ENCODE measurements at places on chromosomes 5 and 9.
A peak's percentile ranks its signal among the peaks of the same experiment; 100 is the strongest.

DNA sequence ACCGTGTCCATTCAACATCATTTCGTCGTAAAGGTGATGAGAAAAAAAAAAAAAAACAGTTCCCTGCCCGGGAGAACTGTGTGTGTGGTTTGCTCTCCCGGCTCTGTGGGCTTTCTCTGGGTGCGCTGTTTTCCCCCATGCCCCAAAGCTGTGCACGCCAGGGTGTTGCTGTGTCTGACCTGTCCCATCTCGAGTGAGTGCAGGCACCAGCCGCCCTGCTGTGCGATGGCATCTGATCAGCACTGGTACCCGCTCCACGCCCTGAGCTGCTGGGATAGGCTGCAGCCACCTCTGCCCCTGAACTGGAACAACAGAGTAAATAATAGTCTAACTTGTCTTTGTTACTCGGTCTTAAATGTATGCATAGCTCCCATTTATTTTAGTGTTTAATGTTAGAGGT is 33.3 kb downstream of the CEP72 start:
- DNase-seq, result no peak

- DNase-seq, result peak; percentile 51
These were observed 51.0 kb downstream of the FKTN start for GRCh38 chr9:105608721-105609598.

- DNase-seq, result no peak
These were observed 570.3 kb downstream of the EBF1 start for GRCh38 chr5:158529454-158529853.

- peak; percentile 66 for DNase-seq
These were observed 9.7 kb downstream of the LRRC14B start for GRCh38 chr5:200985-201384.

DNA sequence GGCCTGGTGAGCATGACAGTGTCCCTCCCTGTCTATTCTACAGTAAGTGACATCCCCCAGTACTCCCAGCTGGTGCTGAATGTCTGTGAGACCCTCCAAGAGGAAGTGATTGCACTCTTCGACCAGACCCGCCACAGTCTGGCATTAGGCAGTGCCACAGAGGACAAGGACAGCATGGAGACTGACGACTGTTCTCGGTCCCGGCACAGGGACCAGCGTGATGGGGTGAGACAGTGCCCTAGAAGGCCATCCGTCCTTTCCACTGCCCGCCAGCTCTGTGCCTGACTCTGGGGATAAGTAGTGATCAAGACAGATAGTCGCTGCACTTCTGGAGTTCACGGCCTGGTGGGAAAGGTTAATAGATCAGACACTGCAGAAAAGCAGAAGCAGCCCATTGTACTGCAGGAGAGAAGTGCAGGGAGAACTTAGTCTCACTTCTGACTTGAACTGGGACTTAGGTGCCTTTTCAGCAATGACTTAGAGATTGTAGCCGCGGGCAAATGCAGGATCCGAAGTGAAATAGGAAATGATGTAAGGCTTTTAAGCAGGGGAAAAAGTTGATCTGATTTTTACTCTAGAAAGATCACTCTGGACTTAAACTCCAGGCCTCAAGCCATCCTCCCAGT is 28.4 kb downstream of the SH3GLB2 start:
- no peak for DNase-seq

GRCh38 chr5:152007653-152008335 is 83.1 kb upstream of the GLRA1 start:
- no peak for DNase-seq

GRCh38 chr9:134783699-134784039 is 96.9 kb upstream of the FCN2 start:
- DNase-seq, result no peak

- no peak for DNase-seq
These were observed 61.6 kb downstream of the ICE1 start for GRCh38 chr5:5483880-5484598.

DNA sequence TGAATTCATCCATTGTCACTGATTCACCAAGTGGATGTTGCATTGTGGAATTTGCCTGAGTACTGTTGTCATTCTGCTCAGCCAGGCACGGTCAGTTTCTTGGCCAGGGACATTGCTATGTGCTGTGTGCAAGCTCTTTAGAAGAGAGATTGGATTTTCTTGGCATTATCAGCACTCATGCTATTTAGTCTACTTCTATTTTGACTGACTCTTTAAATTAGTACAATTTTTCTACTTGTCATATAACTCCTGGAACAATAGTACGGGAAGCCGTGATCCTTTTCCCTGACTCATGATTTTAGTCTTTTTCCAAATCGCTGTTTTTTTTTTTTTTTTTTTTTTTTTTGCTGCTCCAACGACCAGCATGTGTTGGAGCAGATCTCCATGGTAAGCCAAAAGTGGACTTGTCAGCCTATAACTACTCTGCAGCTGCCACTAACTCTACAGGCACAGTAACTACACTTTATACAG is 129.7 kb downstream of the CDC42SE2 start:
- DNase-seq, result no peak

DNA sequence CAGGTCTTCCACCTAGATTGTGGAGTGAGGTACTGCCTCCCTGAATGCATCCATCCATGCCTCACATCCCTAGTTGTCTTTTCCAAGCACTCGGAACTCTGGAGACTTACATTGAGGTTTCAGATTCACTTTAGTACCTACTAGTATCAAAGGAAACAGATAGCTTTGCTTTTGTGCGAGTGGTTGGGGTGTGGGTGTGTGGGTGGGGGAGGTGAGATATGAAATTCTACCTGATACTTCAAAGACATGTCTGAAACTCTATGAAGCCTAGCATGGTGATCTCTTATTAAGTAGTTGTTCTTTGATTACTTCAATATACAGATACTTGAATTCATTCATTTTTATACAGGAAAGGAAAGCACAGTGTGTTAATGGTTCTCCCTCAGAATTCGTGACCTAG is 64.4 kb downstream of the MCCC2 start:
- no peak for DNase-seq

DNA sequence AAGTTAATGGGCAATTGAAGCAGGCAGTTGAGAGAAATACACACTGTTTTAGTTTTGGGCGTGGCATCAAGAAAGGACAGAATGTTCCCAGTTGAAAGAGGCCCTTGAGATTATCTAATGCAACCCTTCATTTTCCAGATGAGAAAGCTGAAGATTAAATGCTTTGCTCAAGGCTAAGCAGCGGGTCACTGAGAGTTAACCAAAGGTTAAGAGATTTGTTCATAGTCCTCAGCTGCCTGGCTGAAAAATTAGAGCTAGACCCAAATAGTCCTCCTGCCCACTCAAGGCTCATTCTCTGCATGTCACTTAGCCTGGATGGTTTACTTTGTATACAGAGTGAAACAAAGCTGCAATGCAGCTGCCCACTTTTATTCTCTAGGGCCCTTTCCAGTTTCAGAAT is 46.7 kb upstream of the MAMDC2 start:
- DNase-seq, result no peak

GRCh38 chr9:112751056-112751795 is 666 bp downstream of the SNX30 start:
- peak; percentile 41 for DNase-seq

GRCh38 chr5:151483647-151484046 is 36.2 kb downstream of the SLC36A1 start:
- DNase-seq, result no peak

GRCh38 chr9:95876138-95876444 is 600 bp downstream of the ERCC6L2 start:
- DNase-seq, result no peak

DNA sequence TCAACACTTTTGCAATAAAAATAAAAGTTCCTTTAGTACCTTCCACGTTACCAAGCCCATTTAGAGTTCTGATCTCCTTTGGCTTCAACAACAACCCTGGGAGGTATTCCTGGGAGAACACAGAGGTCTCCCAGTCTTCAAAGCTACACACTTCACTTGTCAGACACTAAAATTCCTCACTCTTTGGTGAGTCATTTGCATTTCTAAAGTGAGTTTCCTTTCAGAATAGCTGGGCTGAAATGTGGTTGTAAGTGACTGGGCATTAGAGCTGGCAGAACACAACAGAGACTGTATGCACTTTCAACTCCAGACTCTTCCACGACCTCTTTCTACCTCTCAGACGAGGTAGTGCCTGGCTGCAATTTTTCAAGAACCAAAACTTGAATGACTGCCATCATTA is 11.5 kb upstream of the F2RL1 start:
- no peak for DNase-seq

- no peak for DNase-seq
These were observed 11.7 kb downstream of the OGN start for GRCh38 chr9:92392690-92393089.

DNA sequence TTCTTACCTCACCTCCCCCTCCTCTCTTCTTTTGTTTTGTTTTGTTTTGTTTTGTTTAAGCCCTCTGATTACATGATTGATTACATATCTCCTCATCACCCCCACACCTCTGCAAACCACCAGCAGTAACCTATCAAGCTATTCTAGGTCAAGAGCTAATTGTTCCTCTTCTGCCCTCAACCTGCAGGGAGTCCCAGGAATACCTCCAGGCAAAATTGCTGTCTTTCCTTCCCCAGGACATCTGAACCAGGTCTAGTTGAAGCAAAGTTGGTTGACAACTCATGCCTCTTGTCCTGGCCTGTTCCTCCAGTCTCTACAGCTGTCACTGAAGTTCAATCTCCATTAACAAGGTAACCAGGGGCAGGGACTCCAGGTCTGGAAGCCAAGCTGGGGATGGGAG is 80.0 kb upstream of the PTGER4 start:
- no peak for DNase-seq

DNA sequence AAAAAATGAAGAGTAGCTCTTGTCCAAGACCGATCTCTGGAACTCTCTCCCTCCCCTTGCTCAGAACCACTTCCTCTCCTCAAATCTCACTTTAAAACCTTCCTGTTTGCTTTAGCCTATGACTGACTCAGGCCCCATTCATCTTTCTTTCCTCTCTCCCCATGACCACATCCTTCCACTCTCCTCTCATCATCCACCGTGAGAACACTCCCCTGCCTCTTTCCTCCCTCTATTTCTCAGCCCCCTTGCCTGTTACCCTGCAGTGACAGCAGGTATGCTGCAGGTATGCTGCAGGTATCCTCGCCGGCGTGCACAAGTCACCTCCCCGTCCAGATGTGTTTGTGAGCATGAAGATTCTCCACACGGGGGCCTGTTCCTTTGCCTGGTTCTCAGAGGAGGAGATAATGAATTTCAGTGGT is 505.3 kb downstream of the CCDC171 start:
- no peak for DNase-seq

DNA sequence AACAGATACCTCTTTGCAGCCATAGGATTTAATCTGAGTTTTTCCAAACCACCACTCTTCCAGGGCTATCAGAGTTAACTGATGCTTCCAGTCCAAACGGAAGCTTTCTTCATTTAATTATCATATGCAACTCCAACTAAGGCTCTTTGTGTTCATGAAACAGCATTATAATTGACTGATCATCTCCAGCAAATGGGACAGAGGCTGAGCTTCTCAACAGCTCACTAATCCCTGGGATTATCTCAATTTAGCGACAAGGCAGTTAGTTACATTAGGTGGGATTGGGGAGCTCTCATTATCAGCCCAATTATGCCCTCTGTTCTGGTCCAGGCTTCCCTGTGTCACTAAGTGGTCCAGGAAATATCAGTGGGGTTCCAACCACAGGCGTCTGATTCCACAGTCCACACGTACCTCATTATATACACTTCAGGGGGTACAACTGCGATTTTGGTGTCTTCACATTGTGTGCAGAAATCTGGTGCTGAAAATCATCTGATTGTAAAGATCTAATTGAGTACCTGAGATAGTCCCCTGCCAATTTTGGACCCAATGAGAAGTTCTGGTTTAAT is 313.5 kb upstream of the PANK3 start:
- no peak for DNase-seq

GRCh38 chr5:149930749-149931574 is 13.6 kb downstream of the PDE6A start:
- DNase-seq, result no peak

DNA sequence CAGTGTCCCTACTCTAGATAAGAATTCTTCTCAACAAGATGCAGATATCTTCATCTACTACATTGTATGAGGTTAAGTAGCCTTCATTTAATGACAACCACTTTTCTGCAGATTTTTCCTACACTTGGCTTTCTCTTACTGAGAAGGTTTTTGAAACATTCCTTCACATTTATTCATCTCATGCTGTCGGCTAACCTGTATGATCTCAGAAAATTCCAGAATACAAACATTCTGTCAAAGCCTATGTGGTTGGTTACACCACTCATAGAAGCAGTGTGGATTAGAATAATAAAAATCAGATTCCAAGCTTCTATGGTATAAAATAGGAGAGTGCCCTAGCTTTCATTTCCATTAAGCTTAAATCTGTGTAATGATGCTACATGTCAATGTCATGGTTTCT is 39.4 kb upstream of the ERCC6L2 start:
- DNase-seq, result no peak

DNA sequence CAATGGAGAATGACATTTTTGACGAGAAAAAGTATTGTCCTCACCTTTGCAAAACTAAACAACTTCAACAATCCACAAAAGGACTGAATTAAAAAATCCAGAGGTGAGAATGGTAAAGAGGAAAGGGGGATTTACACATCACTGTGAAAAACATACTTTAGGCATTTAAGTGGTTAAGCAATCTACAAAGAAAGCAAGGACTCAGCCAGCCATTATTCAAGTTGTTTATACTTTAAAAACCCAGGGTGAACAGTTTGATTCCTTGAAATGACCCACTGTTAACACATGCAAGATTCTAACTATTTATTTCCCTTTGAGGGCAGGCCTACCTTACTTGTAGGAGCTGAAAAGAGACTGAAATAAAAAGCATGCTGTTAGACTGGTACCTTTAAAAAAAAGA is 29.3 kb downstream of the TUT7 start:
- no peak for DNase-seq

GRCh38 chr5:88778736-88779135 is 104.2 kb downstream of the MEF2C start:
- no peak for DNase-seq

DNA sequence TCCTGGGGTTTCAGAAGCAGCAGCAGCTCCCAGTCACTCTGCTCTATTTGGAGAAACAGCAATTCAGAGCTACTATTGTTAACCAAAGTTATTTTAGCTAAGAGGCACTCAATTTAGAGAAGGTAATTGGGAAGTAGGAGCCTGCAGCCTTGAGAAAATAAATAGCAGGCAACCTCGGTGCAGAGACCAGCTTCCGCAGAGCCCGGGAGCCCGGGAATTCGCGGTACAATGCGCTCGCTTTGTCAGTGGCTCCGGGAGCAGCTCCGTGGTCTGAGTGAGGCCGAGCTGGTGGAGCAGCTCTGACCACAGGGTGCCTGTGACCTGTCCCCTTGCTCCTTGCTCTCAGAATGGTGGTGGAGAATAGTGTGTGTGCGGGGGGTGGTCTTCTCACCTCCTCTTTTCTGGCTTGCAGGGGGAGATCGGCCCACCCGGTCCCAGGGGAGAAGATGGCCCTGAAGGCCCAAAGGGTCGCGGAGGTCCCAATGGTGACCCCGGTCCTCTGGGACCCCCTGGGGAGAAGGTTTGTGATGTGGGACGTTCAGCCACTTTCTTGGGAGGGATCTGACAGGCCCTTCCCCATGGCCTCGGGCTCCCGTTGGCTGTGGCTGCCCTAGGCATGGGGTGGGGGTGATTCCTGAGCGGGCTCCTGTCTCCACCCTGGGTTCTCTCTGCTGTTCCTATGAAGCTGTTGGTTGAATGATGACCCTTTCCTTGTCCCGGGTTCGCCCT is 95.9 kb upstream of the FCN2 start:
- DNase-seq, result no peak

GRCh38 chr9:129838707-129839259 is 3.5 kb downstream of the USP20 start:
- no peak for DNase-seq

GRCh38 chr9:128895556-128895955 is 13.6 kb downstream of the LRRC8A start:
- DNase-seq, result no peak

Measured in NCI-H2081 (cell line).